Activated CD8-positive, alpha-beta memory T cell treated with anti-CD3 and anti-CD28 coated beads for 1 hour (primary cell): ENCODE measurements at places on chromosomes 12 and 14.

DNA sequence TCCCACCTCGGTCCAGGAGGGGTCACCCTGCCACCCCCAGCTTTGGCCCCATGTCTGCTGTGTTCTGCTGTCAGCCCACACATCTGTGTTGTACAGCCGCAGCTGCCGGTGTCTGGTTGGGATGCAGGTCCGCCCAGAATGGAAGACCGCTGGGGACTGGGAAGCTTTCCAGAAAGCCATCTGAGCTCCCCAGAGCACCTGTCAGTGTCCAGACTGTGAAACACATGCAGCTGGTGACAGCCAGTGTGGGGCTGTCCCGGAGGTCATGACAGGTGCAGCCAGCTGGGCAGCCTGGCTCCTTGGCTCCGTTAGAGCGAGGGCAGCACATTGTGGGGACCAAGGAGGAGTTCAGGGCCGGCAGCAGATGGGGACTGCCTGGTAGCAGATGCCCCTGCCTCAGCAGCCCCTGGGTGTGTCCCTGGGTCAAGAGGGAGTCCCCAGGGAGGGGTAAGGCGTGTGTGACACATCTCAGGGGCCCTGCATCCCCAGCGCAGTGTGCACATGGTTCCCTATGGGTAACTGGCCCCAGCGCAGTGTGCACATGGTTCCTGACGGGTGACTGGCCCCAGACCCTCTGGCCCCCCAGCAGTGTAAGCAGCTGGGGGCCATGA is 16.4 kb downstream of the CEP170B start:
- DNase-seq: no peak

GRCh38 chr12:94458877-94459727 is 565 bp downstream of the CEP83 start:
- no peak for DNase-seq

DNA sequence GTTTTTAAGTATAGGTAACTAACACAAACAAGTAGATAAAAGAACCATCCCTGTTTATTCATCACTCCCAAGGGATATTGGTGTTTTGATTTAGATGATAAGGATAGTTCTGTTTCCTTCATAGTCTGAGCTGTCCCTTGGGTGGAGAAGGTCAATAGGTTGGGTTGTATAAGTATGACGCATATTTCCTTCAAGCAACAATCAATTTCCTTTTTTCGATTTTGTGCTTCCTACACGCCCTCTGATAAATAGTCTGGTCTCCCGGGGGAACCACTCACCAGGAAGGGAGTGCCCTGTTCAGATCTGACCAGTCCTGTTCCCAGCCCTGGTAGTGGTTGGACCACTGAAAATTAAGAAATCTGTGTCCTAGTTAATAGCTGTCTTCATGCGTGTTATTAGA is 378.8 kb upstream of the FAR2 start:
- DNase-seq: no peak

- DNase-seq: no peak
Observed at GRCh38 chr12:101931498-101932326, 54.3 kb downstream of the DRAM1 start.

- DNase-seq: no peak
Observed at GRCh38 chr14:70706177-70706576, 64.5 kb downstream of the TTC9 start.

- DNase-seq: no peak
Observed at GRCh38 chr14:54278665-54279295, 118.0 kb upstream of the CDKN3 start.

GRCh38 chr12:6165395-6165794 is 34.8 kb upstream of the CD9 start:
- DNase-seq: no peak
